NCI-H345 (cell line): ENCODE measurements at places on chromosomes 6 and 20.

GRCh38 chr6:33718713-33719112 is 7.2 kb upstream of the UQCC2 start:
- DNase-seq: no peak

- DNase-seq: no peak
These were observed 26.1 kb upstream of the FANCE start for GRCh38 chr6:35426074-35426473.

DNA sequence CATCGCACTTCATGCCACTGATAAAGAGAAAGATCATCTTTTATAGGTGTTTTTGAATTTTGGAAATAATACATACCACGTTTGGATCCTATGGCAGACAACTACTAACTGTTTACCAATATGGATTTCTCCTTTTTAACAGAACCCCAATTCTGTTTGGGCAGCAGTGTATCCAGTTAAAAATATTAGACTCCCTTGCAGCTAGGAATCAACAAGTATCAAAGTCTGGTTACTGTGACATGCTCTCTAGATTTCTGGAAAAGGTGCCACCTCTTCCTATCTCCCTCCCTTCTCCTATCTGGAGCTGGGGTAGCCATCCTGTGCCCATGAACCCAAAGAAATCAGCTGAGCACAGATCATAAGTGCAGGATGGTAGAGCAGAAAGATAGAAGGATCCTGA is 54.1 kb upstream of the DTNBP1 start:
- no peak for DNase-seq

GRCh38 chr6:111685526-111685925 is 79.8 kb upstream of the TRAF3IP2 start:
- DNase-seq: no peak

- no peak for DNase-seq
These were observed 31.8 kb downstream of the SUN5 start for GRCh38 chr20:32972181-32973076.

GRCh38 chr6:12578097-12578496 is 138.5 kb upstream of the PHACTR1 start:
- no peak for DNase-seq

- DNase-seq: no peak
These were observed 9.1 kb downstream of the FAM83D start for GRCh38 chr20:38935285-38935684.

DNA sequence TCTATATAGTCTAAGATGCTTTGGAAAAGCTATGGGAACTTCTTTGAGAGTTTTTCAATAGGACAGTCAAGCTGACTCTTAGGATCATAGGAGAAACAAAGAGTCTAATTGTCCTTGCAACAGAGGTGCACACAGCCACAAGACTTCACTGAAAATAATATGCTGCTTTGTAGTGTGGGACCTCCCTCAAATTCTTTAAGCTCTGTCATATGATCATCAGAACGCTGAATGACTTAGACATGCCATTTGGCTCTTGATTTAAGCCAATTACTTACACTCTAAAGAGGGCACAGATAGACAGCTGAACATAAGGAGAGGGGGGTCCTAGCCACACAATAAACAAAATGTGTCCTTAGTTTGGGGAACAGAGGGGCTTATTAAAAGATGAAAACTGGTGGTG is 818.7 kb upstream of the GJE1 start:
- DNase-seq: no peak

DNA sequence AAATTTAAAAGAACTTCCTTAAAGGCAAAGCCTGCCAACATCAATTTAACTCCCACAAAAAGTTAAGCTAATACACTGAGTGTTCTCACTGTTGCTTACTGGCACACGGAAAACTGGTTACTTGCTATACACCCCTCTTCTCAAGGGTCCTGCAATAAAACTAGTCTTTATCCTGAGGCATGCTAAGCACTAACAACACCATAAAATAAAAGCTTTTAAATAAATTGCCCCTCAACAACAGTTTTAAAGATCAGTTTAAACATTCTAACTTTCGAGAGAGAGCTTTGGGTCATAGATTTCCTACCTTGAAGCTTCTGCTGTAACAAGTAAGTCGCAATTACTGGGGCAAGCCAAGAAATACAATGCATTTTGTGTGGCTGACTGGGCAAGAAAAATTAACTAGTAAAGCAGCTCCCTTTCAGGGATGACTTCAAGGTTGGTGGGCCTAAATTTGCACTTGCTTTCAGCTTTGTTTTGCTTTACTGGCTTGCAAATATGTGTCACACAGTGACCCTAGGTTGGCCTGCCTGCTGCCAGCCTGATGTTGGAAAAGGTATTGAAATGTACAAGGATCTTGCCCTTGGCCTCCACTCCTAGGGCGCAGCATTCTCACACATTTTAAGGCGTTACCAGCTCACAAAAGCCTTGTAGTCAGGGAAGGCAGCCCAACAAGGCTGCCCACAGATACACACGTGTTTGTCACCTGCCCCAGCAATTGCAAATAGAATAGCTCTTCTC is 4.0 kb upstream of the HEY2 start:
- DNase-seq: peak; percentile 9

- no peak for DNase-seq
These were observed 252.3 kb downstream of the LY86 start for GRCh38 chr6:6840831-6841291.

DNA sequence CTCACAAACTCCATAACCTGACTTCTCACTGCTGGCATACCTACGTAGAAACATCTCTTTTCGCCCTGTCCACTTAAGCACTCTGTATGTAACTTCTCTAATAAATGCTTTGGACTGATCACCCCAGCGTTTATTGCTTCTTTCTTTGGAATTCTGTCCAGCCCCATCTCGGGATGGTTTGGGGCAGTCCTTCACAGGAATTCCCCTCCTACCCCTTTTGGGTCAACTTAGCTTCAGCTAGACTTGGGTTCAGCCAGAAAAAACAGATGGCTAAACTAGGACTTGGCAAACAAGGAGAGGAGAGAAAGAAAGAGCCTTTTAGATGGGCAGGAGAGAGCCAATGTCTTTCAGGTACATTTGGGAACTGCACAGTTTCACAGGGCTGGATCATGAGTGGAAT is 3.9 kb upstream of the LTV1 start:
- no peak for DNase-seq

DNA sequence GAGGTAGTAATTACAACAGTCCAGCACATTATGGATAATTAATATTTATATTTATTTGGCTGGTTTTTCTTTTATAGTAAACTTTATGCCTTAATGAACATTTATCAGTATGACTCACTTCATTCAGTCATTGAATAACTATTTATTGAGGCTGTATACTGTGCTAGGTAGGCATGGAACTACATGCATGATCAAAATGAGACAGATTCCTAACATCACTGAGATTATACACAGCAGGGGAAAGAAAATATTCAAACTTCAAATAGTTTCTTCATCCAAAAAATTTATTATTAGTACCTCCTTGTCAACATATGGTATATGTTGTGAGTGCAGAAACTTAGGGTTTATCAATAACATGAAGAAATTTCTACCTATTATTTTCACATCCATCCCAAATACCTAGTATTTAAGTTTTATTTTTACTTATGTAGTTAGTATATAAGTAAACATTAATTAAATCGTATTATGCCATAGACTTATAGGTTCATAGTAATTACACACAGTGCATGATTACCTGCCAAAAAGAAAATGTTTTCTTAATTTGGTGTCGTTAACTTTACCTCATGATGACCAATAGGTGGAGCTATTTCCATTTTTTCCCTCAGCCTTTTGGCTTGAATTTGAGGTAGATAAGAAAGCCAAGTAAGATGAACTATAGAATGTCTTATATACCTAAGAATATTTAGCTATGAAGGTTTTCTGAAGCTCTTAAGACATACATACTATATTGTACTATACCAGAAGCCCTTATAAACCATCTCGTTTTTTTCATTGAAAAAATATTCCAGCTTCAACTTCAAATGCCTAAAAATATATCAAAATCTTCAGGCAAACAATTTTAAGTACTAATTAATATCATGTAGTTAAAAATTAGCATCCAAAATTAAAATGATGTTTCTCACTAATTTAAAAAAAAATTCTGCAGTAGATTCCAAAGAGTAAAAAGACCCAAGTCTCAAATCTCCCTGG is 12.5 kb upstream of the TMEM30A start:
- peak; percentile 48 for DNase-seq

GRCh38 chr6:31180500-31180899 is 10.0 kb upstream of the POU5F1 start:
- DNase-seq: no peak

DNA sequence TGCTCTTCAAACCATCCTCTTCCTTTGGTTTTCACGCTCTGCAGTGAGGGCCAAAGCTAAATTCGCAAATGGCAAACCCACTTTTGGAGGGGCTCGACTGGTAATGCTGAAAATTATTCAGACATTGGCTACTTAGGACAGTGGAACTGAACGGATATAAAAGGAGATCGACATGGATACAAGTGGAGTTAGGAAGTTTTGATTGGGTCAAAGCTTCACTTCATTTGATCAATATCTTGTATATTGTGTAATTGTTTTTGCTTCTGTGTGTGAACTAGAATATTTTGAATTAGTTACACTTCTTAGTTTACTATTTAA is 1.2 kb downstream of the FAM8A1 start:
- DNase-seq: no peak

DNA sequence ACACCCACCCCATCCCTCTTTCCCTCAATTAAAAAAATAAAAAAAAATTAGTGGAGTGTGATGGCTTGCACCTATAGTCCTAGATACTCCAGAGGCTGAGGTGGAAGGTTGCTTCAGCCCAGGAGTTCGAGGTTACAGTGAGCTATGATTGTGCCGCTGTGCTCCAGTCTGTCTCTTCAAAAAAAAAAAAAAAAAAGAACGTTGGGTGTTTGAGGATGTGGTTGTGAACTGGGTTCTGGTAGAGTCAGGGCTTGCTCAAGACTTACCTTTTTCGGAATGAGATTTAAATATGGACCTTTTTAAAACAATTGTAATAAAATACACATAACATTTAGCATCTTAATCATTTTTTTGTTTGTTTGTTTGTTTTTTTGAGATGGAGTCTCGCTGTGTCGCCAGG is 211.9 kb downstream of the OR2B2 start:
- no peak for DNase-seq

DNA sequence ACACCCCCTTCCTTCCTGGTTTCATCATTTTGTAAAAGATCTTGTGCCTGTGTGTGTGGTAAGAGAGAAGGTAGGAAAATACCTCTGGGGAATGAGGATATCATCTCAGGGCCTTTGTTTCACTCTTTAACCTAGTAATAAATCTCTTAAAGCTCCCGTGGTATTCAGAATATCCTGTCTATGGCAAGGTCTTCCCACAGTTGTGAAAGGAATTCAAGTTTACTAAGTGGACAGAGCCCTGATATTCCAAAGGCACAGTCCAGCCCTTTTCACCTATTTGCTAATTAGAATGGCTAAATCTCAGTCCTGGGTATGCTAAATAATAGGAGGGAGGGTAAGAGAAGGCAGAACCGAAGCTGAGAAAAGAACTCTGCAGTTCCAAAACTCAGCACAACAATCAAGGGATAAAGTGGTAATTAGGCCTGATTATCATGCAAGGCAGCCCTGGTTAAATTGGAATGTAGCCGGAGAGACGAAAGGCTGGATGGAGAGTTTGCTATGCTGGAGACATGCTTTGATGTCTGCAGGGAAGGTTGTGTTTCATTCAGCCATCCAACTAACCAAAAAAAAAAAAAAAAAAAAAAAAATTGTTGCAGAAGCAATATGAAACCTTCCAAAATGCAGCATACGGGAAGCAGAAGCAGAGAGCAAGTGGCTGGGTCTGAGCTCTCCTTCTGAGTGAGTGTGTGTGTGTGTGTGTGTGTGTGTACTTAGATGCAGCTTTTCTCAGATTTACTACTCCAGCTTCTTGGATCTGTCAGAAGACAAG is 28.5 kb upstream of the PIM1 start:
- no peak for DNase-seq

GRCh38 chr6:136959471-136959891 is 37.4 kb downstream of the SLC35D3 start:
- DNase-seq: peak; percentile 76

- no peak for DNase-seq
These were observed 239.2 kb upstream of the FKBP1C start for GRCh38 chr6:62971976-62972658.

- no peak for DNase-seq
These were observed 6.3 kb upstream of the GABRR2 start for GRCh38 chr6:89321131-89321970.

- no peak for DNase-seq
These were observed 27.1 kb downstream of the UBD start for GRCh38 chr6:29532320-29532951.

- DNase-seq: no peak
These were observed 220.2 kb downstream of the UST start for GRCh38 chr6:148967011-148967520.

GRCh38 chr20:23193801-23194384 is 107.8 kb upstream of the CD93 start:
- no peak for DNase-seq

DNA sequence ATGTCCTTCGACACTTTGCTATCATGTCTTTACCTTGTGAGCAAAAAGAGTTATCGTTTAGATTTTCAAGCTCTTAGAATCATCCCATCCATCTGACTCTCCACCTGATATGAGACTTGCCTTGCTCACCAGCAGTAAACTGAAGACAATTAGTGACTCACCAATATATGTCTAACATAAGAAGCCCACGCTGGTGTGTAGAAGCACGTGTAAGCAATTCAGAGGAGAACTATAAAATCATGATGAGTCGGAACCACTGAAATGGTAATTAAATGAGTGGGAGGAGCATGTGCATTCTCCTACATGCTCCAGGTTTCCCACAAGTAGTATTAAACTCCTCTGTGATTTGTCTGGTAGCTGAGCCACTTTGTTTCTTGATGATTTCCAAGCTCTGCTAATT is 181.6 kb upstream of the RNF217 start:
- DNase-seq: no peak

DNA sequence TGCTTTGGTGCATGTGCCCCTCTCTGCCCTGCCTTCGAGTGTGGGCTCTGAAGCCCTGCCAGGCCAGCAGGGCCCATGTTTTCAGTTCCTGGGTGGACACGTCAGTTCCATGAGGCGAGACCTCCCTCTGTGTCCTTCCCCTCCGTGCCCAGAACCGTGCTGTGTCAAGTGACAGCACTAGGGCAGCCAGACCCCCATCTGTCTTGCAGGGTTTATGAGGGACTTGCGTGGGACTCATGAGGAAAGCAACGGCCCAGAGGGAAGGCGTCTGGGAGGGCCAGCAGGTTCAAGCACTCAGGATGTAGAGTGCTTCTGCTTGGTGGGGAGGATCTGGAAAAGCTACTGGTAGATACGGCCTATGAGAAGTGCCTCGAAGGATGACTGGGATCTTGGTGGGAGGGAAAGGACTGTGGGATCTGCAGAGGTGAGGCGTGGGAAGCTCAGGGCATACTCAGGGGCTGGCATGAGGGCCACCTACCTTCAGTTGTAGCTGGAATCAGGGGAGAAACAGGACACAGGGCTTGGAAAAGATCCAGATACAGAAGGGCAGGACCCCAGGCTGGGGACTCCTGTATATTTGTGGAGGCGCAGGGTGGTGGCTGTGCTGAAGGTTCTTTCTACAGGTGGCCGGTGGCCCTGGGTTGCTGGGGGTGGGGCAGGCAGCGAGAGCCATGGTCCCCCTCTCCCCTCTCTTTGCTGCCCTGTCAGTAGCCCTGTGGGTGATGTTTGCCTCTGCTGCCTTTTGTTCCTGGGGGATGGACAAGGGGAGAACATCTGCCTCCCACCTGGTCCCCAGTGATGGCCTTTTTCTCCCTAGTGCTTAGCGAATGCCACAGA is 5.5 kb downstream of the NPEPL1 start:
- no peak for DNase-seq
